ENCODE measurements at places on chromosomes 16 and 17.
A peak's percentile ranks its signal among the peaks of the same experiment; 100 is the strongest.

GRCh38 chr16:46787909-46788308 is 39.8 kb upstream of the MYLK3 start:
- DNase-seq, result no peak

DNA sequence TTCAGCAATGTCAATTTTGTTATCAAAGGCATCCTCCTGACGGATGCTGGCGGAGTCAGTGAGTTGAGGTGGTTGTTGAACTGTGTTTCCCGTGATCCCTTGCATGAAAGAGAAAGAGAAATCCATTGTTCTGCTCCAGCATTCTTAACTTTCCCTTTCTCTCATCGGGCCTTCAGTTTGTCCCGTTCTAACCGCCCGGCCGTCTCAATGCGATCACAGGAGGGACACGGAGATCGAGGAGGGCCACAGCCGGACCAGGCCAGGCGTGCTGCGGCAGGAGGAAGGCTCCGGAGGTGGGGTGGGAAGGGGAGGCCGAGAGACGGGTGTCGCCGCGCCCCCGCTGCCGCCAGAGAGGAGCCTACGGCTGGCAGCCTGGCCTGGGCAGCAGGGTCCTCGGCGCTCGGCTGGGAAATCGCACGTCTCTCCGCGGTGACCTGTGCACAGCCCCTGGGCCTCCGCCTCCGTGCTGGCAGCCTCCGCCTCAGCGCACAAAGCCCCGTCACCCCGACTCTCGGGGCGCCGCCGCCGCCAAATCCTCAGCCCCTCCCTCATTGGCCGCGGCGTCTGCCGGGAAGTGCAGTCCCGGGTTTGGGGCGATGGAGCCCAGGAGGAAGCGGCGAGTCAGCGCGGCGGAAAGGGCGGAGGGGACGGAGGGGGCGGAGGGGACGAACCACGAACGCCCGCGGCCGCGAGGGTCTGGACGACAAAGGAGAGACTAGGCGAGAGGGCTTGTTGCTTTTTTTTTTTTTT is 38.1 kb downstream of the SOST start:
- peak; percentile 66 for DNase-seq

GRCh38 chr17:39057701-39058206 is 90.6 kb upstream of the FBXO47 start:
- peak; percentile 7 for DNase-seq

DNA sequence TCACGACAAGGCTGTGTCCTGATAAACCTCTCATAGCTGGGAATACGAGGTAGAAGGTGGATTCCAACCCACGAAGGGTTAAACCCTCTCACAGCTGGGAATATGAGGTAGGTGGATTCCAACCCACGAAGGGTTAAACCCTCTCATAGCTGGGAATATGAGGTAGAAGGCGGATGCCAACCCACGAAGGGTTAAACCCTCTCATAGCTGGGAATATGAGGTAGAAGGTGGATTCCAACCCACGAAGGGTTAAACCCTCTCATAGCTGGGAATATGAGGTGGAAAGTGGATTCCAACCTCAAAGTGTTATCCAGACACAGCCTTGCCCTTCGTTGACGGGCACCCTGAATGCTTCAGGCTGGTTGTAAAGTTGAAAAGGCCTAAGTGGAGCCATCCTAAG is 31.0 kb downstream of the AXIN1 start:
- DNase-seq, result no peak

GRCh38 chr16:4415538-4416199 is 727 bp downstream of the CORO7 start:
- DNase-seq, result no peak

- no peak for DNase-seq
Observed at GRCh38 chr17:61415374-61416210, 15.9 kb downstream of the TBX2 start.

GRCh38 chr17:70521821-70522256 is 352.5 kb downstream of the KCNJ2 start:
- peak; percentile 42 for DNase-seq

- DNase-seq, result no peak
Observed at GRCh38 chr16:64225696-64226095, 896.2 kb downstream of the CDH11 start.

- DNase-seq, result peak; percentile 98
Observed at GRCh38 chr16:85238233-85238647, 126.0 kb upstream of the CIBAR2 start.

GRCh38 chr16:58487566-58488351 is 12.2 kb upstream of the NDRG4 start:
- peak; percentile 67 for DNase-seq

- DNase-seq, result peak; percentile 41
Observed at GRCh38 chr17:77810536-77810935, 148.0 kb upstream of the TNRC6C start.

- DNase-seq, result peak; percentile 51
Observed at GRCh38 chr16:180681-181564, 664 bp downstream of the HBQ1 start.

GRCh38 chr17:41394254-41394996 is 3.0 kb downstream of the KRT31 start:
- no peak for DNase-seq

DNA sequence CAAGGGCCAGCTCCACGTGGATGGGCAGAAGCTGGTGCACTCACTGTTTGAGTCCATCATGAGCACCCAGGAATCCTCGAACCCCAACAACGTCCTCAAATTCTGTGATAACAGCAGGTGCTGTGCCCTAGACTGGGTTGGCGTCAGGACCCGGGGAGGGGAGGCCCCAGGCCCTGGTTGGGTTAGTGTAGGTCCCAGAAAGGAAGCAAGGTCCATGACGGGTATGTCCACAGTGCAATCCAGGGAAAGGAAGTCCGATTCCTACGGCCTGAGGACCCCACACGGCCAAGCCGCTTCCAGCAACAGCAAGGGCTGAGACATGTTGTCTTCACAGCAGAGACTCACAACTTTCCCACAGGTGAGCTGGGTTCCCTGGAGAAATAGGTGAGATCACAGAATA is 7.2 kb downstream of the PFAS start:
- DNase-seq, result no peak

DNA sequence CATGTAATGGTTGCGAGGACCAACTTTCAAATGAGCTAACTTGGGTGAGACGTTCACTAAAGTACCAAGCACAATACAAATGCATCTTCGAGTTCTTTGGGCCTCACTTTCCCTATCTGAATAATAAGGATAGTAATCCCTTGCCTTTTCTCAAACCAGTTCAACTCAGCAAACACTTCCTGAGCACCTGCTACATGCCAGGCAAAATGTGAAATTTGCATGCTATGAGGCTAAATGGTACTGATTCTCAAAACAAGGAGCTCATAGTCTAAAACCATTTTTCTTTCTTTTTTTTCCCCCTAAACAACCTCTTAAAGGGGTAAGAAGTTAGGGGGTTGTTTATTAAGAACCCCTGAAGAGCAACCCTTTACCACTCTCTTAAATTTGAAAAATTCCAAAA is 101.4 kb upstream of the HLF start:
- DNase-seq, result no peak

- no peak for DNase-seq
Observed at GRCh38 chr16:9348912-9349311, 257.5 kb downstream of the HAPSTR1 start.

- no peak for DNase-seq
Observed at GRCh38 chr16:57263541-57264351, 18.7 kb downstream of the ARL2BP start.

- DNase-seq, result no peak
Observed at GRCh38 chr16:88758227-88758943, 26.6 kb downstream of the PIEZO1 start.
